ENCODE measurements at places on chromosomes 4 and X.

- no peak for DNase-seq
These were observed 1487.7 kb upstream of the ADGRL3 start for GRCh38 chr4:59712470-59712869.

DNA sequence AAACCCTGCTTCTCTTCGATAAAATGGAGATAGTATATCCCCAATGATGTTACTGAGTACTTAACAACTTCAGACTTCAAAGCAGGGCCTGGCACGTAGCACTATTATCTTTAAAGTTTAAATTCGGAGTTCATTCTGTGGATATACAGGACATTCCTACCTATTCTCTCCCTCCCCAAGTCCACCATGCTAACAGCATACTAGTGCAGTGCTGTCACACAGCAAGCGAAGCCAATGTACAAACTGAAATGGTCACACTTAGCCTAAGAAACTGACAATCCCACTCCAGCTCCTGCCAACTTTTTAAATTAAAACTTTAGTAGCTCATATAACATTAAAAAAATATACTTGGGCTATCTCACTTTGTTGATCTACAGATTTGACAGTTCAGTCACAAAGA is 1.2 kb upstream of the DNAJB14 start:
- DNase-seq: no peak

GRCh38 chr4:138805736-138806135 is 209.8 kb upstream of the NOCT start:
- no peak for DNase-seq

GRCh38 chrX:49767236-49767635 is 61.9 kb upstream of the PAGE4 start:
- DNase-seq: no peak

DNA sequence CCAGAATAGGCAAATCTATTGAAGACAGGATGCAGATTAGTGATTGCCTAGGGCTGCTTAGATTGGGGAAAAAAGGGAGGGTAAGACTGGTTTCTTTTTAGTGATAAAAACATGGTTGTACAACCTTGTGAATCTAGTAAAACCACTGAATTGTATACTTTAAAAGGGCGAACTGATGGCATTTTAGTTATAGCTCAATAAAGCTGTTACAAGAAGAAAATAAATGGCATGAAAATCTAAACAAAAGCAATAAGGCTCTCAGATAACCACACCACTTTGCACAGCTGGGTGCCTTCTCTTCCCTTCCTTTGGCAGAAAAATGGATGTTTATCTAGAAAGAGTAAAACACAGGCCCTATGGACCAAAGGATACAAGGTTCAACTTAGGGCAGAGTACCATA is 69.6 kb downstream of the F9 start:
- DNase-seq: no peak

DNA sequence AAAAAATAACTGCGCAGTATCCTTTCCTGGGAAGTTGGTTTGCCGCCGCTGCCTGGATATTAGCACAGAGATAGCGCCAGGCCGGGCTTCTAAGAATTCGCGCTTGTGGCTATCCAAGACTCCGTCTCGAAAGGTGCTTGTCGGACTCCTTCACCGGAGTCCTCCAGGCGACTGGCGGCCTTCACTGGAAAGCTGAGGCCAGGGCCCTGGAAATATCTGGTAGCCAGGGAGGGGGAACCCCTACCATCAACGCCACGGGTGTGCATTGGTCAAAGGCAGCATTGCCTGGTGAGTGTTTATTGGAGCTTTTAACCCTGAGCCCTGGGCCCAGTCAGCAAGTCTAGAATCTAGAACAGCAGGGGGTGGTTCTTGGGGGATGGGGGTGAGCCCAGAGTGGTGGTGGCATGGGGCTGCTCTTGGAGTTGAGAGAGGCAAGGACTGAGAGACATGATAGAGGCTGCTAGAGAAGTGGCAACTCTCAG is 577 bp upstream of the PIM2 start:
- no peak for DNase-seq
